ENCODE measurements at places on chromosomes 7 and 10.

DNA sequence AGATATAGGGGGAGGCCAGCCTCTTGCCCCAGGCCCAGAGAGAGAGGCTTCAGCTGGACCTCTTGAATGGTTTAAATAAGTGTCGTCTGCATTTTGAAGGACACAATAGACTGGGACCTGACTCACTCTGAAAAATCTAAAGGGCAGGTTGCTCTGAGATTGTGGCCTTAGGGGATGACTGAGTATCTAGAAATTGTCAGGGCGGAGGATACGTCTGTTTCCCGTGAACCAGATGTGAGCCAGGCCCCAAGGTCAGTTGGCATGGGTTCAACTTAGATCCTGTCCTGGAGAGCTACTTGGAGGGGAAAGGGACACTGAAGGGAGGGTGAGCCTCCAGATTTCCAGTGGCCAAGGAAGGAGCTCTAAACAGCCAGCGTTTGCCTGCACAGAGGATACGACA is 110.2 kb downstream of the CHN2 start:
- DNase-seq: no peak

- DNase-seq: no peak
Observed at GRCh38 chr7:5667391-5667790, 114.1 kb downstream of the RNF216 start.

DNA sequence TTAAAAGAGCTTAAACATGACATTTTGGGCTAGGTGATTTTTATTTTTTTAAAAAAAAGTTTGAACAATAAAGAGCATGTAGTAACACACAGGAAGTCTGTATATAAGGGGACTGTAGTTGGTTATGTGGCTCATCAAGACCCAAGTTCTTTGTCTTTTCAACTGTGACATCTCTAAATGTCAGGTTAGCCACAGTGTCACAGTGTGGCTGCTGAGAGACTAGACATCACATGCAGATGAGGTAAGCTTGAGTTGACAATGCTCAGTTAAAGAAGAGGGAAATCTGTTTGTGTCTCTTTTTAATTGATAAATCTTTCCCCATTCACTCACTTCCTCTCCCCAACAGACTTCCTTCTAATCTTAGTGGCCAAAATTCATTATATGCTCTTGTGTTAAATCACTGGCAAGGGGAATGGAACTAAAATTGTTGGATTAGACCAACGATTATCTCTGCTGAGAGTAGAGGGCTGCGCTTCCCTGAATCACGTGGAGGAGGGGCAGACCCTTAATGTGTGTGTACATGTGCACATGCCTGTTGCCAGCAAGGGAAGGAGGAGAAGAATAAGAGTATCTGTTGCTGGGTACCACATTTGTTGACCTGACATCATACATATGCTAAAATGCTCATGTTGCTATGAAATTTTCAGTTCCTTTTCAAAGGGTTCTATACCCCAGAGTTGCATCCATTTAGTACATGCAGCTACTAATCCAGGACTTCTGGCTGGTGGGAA is 78.3 kb downstream of the MMRN2 start:
- no peak for DNase-seq

DNA sequence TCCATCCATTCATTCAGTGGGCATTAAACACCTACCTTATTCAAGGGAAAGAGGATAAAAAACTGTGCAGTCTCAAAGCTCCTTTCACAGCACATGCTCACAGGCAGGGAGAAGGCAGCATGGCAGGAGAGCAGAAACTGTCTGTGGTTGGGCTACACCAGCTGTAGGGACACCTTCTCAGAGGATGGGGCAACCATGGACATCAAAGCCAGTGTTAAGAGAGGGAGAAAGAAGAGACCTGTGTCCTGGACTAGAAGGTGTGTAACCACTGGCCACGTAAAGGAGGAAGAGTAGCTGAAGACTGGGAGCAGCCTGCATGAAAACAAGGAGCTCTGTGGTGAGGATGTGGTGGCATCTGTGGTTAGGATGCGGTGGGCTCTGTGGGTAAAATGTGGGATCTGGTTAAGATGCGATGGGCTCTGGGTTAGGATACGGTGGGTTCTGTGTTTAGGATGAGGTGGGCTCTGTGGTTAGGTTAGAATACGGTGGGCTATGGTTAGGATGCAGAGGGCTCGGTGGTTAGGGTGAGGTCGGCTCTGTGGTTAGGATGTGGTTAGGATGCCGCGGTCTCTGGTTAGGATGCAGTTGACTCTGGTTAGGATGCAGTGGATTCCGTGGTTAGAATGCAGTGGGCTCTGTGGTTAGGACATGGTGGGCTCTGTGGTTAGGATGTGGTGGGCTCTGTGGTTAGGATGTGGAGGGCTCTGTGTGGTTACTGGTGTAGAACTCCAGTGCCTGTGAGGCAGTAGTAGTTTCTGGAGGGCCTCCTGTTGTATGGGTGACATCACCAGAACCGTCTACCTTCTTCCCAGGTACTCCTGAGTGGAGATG is 197.6 kb downstream of the WDR37 start:
- DNase-seq: no peak

DNA sequence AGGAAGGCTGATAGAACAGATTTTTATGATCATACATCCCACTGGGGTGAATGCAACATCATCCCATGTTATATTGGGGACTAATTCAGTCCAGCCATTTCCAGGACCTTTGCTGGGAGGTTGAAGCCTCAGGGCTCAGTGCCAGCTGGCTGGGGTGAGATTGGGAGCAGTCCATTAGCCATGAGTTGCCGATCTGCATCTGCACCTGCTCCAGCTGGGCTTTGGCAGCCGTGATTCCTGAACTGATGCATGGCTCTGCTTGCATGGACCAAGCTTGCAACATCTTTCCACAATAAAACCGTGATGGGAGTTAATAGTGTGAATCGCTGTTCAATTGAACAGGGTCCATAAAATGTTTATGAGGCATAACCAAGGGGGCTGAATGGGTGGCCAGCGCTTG is 346.9 kb downstream of the TYW1 start:
- no peak for DNase-seq

DNA sequence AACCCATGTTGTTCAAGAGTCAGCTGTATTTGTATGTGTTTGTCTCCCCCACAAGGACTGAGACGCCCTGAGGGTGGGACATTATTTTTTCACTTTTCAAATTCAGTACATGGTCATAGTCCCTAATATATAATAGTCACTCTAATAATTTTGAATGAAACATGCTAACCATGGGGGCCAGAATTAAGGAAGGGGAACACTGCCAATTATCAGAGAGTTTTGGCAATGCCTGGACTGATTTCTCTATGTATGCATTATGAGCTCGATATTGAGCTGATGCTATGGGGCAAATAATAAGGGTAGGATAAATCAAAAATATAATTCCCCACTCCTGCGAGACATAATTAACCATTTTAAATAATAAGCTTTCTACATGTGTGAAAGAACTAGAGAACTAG is 87.4 kb downstream of the CPED1 start:
- no peak for DNase-seq

DNA sequence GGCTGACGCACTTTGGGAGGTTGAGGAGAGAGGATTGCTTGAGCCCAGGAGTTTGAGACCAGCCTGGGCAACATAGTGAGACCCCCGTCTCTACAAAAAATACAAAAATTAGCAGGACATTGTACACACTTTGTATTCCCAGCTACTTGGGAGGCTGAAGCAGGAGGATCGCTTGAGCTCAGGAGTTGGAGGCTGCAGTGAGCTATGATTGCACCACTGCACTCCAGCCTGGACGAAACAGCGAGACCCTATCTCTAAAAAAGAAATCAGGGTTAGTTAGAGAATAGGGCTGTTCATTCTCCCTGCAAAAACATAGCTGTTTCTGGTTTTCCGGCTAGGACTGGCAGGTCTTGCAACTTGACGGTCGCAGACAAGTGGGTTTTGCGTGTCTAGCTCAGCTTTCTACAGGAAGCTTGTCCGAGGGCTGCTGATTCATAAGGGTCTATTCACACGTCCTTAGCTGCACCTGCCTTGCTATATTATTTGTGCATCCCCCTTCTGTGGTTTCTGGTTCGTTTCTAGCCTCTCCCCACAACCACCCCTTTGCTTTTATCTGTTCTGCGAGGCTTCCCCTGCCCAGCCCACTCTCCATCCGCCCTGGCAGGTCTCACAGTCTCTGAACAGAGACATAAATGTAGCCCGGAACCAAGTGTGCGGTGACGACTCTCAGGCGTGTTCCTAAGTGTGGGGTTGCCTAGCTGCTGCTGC is 10.7 kb downstream of the AMZ1 start:
- DNase-seq: no peak

DNA sequence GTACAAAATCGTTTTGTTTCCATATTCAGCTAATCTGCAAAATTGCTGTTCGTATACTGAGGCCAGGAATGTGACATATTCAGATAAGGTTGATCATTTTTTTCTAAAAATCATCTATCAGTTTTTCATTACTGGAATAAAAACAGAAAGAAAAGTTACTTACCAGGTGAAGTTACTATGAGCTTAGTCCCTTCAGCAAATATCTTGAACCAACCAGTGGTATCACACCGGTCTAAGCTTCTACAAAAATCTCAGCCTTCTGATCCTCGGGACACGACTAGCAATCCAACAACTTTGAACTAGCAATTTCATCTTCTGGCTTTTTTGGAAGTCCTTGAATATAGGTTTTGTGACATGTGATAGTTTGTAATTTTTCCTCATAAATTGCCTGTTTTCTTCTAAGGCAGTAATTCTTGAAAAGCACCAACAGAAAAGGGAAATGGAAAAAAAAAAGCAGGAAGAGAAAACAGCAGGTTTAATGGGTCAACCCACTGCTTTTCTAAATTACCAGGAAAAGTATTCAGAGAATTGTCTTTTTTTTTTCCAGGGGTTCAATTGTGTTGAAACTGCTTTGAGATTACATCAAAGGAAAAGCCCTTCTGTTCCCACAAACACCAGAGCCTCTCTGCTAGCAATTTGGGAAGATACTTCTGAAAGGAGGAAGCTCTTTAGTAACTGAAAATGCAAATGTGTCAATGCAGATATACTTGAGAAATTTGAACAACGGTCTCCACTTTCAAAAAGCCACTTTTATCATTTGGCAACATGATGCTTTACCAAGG is 2.9 kb upstream of the TARP start:
- DNase-seq: no peak

GRCh38 chr7:82347808-82348207 is 95.8 kb downstream of the CACNA2D1 start:
- DNase-seq: no peak

GRCh38 chr10:71212318-71213126 is at the start of gene UNC5B:
UNC5B (plus strand) TSS chr10:71212570; CDS start chr10:71212986, 416 bp downstream.
- DNase-seq: peak; percentile 50

DNA sequence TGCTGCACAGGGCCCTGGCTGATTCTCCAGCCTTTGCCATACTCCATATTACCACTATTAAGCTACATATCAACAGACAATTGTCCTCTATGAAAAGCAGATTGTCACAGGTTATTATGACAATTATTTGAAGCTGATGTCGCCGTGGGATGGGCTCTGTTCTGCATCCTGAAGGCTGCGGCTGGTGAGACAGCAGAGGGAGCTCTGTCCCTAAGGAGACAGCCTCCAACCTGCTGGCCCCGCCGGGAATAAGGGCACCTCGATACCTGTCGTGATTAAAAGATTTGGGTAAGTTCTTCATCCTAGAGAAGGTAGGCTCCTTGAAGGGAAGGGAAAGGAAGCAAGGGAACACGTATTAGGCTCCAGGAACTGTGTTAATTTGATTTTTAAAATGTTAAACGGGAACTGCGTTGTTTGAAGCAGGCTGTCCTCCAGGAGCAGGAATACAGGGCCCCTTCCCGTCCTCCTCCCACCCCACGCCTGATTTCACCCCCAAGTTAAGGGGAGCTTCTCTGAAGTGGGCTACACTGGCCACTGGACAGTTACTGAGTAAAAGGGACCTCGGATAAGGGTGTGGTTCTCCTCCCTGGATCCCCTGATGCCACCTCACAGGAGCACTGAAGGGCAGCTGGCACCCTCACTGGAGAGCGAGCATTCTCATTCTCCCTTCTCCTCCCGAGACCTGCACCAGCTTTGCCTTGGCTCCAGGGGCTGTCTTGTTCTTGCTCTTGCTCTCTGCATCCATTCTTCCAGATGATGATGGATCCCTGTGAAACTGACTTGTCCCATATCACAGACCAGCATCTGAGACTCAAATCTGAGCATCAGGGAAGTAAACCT is 11.8 kb upstream of the TIAL1 start:
- no peak for DNase-seq
